ENCODE measurements at places on chromosomes 3 and 15. TPM values are rescaled to one million over a fixed set of nuclear protein-coding genes. Genes with fewer than 3 reads are reported as not detected.

Gene SLC2A2
- total RNA-seq: not detected

Gene SCN10A
- not detected for total RNA-seq

Gene EIF4E3
- 0.83 TPM for total RNA-seq

Gene FBN1
- total RNA-seq: 73.7 TPM

Gene ROPN1B
- 0.27 TPM for total RNA-seq

DNA sequence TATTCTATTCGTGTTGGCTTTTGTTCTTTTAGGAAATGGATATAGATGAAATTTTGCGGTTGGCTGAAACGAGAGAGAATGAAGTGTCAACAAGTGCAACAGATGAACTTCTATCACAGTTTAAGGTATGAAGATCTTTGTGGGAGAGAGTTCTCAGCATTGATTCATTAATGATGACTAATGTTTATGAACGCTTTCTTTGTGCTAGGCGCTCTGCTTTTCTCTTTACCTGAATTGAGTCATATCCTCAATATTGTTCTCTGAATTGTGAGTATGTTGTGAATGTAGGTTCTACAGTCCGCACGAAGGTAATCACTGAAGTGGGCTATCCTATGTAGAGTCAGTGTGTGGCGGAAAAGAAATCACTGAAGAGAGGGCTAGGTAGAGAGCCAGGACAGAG lies 81.2 kb downstream of the CHD2 start:
- no peak for DNase-seq

DNA sequence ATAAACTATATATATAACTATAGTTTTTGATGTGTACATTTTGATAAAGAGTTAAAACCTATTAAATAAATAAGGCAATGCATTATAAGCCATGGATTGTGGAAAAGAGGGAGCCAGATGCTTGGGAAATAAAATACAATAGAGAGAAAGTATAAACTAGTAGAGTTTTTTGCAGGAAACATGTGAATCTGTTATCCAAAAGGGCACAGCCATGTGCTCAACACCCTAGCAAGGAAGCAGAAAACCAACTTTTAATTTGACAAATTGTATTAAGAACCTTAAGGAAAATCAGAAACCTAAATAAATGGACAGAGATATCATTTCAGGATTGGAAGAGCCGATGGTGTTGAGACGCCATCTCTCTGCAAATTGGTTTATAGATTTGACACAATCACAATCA lies 63.5 kb downstream of the ITGB5 start:
- no peak for DNase-seq

DNA sequence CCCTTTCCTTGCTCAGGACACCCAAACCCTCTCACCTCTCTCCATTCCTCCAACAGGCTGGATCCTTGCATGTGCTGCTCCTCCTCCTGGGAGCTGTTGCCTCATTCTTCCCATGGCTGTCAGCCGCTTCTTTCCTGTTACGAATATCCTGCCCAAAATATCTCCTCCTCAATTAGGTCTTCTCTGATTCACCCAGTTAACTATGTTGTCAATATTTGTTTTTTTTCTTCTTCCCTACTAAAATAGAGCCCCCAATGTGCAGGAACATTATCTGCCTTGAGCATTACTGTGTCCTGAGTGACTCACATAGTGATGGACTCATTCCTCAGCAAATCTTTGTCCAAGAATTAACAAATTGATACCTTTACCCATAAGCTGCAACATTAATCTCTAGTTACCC lies 357.2 kb downstream of the CLSTN2 start:
- DNase-seq: peak; percentile 46

GRCh38 chr3:189344996-189345395 lies 173.2 kb downstream of the TPRG1 start:
- DNase-seq: no peak
